ENCODE measurements at places on chromosomes 2 and 18.

GRCh38 chr18:47691611-47692010, 238.8 kb downstream of the SMAD2 start:
- no peak for DNase-seq

DNA sequence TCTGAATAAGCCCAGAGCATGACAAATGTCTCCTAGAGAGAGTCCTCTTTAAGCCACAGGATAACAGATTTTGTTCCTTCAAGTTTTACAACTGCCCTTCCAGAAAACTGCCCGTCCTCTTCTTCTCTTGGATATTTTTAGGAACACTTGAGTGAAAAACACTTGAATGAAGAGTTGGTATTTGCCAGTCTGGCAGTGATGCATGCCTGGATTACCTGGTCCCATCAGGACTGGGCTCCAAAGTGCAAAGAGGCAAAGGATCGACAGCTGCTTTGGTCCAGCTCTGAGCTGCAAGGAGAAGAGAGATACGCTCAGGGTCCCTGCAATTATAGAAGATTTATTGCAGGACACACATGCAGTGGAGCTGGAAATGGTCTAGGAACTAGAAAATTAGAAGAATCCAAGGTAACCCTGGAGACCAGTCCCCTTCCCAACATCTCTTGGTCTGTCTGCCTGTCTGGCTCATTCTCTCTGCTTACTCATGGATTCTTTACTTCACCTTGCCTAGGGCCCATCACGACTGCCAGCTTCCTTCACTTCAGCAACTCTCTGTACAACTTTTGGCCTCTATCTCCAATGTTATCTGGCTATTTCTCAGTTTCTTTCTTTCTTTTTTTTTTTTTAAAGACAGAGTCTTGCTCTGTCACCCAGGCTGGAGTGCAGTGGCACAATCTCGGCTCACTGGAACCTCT, 112.1 kb upstream of the SIX2 start:
- no peak for DNase-seq

DNA sequence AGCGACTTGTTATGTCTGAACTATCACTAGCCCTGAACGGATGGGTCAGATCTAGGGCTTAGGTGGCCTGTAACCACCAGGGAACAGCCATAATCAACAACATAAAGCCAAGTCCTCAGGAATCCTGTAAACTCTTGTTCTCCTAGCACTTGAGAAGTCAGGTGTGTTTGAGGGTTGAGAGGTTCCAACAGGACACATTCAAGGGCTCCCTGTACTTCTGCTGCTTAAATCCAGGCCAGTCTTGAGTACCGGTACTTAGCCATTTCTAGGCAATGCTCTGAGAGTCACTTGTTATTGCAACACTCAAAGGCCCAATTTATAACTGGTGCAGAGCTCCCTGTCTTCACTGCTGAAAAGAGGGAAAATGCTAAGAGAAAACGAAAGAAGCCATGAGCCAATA, 21.6 kb upstream of the SLC40A1 start:
- no peak for DNase-seq

DNA sequence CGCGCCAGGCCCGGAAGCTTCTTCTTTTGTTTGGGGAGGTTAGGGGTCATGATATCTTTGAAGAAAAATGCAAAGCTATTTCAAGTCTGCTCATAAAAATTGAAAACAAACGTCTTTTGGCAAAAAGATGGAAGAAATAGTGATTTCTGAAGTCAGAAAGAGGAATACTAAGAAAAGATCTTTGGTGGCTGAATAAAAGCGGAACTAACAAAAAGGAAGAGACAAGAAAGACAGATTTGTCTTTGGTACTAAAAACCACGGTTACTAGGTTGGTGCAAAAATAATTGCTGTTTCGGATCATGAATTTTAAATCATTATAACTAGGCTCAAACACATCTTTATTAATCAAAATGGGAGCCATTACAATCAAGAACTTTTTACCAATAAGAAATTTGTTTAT, 164.6 kb upstream of the TRIB2 start:
- no peak for DNase-seq

DNA sequence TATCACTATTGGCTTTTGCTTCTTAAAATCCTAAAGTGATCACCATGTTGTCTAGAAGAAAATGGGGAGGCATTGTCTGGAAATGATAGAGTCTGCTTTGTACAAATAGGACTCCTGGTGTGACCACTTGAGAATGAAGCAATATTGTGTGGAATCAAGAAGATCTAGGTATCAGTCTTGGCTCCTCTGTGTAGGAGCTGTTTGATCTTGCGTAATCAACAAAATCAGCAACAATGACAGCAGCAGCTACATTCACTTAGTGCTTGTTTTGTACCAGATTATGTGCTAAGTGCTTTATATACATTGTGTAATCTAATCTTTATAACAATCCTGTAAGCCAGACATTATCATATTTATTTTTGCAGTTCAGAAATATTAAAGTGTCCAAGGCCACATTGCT, 17.8 kb downstream of the NCOA1 start:
- no peak for DNase-seq

GRCh38 chr18:23587220-23587642, 925 bp upstream of the NPC1 start:
- DNase-seq, result no peak

GRCh38 chr2:240216167-240216566, 75.7 kb upstream of the OTOS start:
- DNase-seq, result peak; percentile 72

DNA sequence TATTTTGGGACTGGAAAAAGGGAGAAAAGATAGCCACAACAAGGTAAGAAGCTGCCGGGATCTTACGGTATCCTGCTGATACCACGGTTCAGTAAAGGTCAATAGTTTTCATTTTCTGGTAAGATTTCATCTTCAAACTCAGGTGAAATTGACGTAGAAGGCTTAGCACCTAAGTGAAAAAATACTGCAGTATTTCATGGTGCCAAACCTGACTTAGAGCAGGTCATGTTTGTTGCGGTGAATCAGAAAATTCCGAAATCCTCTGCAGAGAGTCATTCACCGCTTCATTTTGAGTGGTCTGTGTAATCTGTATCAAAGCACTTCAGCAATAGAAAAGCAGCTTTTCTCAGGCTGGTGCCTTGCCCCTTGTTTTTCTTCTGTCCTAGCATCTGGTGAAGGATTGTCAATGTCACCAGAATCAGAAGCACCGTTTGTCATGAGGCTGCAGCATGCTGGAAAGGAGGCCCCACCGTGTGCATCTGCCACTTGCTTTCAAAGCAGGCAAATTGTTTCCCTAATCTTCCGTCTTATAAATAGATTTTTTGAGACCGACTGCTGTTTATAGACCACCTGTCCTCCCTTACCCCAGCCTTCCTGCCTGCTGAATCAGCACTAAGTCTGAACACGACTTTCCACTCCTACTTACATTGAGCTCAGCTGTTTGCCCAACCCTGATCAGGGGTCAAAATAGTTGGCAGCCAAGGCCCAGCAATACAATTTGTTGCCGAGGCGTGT, 156.3 kb downstream of the EML6 start:
- DNase-seq, result no peak

- DNase-seq, result no peak
These were observed 52.3 kb downstream of the CD226 start for GRCh38 chr18:69895066-69896047.

DNA sequence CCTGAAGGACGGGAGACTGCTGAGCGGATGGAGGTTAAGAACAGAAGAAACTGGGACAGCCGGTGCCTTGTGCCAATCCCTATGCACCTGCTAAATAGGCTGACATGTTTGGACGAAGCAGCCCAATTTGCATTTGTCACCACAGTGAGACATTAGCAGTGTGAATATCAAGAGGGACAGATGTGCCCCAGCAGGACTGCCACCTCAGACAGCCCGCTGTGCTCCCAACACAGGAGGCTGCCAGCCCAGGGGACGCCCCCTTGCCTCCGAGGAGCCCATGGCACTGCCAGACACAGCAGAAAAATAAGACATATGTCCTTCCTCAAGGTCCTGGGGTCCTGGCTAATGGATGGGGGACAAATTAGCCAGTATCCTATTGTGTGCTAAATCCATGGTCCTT, 306.7 kb upstream of the POU3F3 start:
- no peak for DNase-seq

- no peak for DNase-seq
These were observed 279.8 kb downstream of the RBM43 start for GRCh38 chr2:150981826-150982225.

- DNase-seq, result no peak
These were observed 2.6 kb downstream of the RBMS1 start for GRCh38 chr2:160490733-160491685.

DNA sequence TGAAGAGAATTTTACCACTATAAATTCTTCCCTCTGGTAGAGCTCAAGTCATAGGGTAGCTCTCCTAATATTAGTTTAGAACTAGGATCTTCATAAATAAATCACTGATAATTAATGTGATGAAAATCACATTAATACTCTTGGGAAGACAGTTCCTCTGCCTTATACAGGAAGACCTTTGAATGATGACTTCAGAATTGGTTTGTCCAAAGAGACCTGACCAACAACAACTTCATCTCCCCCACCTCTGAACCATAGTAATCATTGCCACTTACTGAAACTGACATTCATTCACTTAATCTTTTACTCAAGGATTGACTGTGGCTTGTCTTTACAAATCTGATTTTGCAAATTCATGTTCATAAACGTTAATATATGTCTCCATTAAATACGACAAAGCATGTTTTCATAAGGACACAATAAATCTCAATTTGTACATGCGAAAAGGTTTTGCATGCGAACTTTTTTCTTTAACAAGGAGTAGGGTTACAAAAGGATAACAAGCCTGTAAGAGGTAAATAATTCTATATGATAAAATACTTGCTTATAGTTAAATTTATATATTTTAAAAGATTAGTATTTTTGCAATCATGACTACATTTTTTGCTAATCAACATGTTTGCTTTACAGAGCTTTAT, 61.4 kb downstream of the LRP1B start:
- DNase-seq, result no peak

GRCh38 chr2:143530758-143531157, 401.5 kb downstream of the ARHGAP15 start:
- no peak for DNase-seq

DNA sequence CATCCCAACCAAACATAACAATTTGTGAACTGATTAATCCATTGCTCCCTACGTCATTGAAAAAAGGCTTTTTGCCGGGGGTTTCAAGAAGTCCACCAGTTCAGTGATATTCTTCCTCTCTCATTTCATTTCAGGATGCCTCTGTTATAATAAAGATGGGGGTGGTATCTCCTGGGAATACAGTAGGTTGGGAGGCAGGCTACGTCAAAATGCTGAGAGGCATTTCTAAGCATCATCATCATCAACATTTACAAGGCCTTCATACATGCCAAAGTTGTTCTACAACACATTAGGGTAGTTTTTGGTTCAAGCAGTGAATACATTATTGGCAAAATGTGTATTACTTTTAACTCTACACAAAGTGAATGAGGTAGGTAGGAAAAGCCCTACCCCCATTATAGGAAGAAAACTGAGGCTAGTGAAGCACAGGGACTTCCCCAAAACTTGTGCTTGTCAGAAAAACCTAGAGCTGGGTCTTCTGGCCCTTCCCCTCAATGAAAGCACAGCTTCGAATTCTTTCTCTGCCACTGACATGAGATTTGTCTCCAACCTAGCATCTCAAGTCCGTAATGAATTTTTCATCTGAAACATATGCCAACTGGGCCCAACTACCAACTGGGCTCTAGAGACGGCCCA, 11.3 kb downstream of the OSR1 start:
- DNase-seq, result no peak

- DNase-seq, result no peak
These were observed 4.9 kb downstream of the GPR17 start for GRCh38 chr2:127650785-127651380.

- DNase-seq, result no peak
These were observed 15.3 kb downstream of the CYTIP start for GRCh38 chr2:157428500-157429175.

GRCh38 chr2:96760986-96761832, 507 bp downstream of the CNNM4 start:
- no peak for DNase-seq

- no peak for DNase-seq
These were observed 197.7 kb upstream of the SH3BP4 start for GRCh38 chr2:234754126-234754525.

GRCh38 chr18:32093523-32093922, 1.8 kb downstream of the RNF138 start:
- DNase-seq, result no peak

- no peak for DNase-seq
These were observed 457 bp upstream of the SP9 start for GRCh38 chr2:174334278-174334715.

- DNase-seq, result no peak
These were observed 62.6 kb upstream of the ASAP2 start for GRCh38 chr2:9144046-9144445.

- DNase-seq, result no peak
These were observed 12.1 kb downstream of the ABCG5 start for GRCh38 chr2:43826305-43827250.

Measured in posterior cingulate gyrus (tissue), 11 donors.